ENCODE measurements at places on chromosomes 4 and X.

DNA sequence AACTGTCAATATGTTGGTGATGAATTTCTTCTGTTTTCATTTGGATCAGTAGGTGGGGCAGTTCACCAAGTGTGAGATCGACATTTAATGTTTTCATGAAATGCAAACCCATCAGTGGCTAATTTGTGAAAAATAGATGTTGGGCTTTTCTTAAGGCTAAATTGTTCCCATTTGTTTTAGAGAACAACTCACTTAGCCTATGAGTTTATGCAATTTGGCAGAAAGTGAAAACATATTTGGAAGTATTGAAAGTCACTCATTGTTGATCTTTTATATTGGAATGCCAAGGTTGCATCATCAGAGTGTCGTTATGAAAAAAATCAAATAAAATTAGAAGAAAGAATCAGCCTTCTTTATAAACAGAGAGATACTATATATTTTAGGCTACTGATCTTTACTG lies 132.4 kb downstream of the RPA4 start:
- peaks cover 3% of the 10 kb centered on the region for H3K4me1 ChIP-seq
- no peak for DNase-seq
- H3K27me3 ChIP-seq = no peaks in the 10 kb centered on the region
- H3K27ac ChIP-seq = no peak overlapping the region

GRCh38 chr4:139666735-139667281 lies 1.2 kb downstream of the MGST2 start:
- H3K4me3 ChIP-seq = peak overlapping the region; percentile 96
- peaks cover 2% of the 10 kb centered on the region for H3K36me3 ChIP-seq
- no peaks in the 10 kb centered on the region for H3K27me3 ChIP-seq
- H3K27ac ChIP-seq = peak overlapping the region; percentile 86
- peaks cover 18% of the 10 kb centered on the region for H3K4me1 ChIP-seq

- DNase-seq = no peak
- H3K4me3 ChIP-seq = no peak overlapping the region
- peaks cover 6% of the 10 kb centered on the region for H3K27me3 ChIP-seq
- H3K4me1 ChIP-seq = no peaks in the 10 kb centered on the region
- H3K27ac ChIP-seq = no peak overlapping the region
These were observed 139.3 kb downstream of the BMPR1B start for GRCh38 chr4:94897023-94897422.

DNA sequence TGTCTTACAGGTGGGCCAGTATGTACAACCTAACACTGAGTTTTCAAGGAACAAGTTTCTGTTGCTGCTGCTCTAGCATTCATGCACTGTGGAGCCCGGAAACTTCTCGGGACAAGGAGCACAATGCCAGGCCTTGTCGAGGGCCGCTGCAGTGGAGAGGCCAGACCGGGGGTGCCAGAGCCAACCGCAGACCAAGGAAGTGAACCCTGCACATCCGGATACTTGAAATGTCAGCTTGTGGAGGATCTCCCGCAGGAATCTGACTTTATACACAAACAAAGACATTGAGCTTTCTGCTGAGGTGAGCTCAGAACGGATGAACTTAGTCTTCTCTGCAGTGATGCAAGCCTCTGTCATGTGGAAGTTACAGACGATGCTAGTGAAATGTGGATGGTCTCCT lies 99.5 kb downstream of the ZNF827 start:
- H3K27me3 ChIP-seq = no peaks in the 10 kb centered on the region
- no peak overlapping the region for H3K27ac ChIP-seq
- no peak overlapping the region for H3K4me3 ChIP-seq
- H3K4me1 ChIP-seq = peaks cover 13% of the 10 kb centered on the region
- peaks cover 10% of the 10 kb centered on the region for H3K36me3 ChIP-seq

- H3K4me1 ChIP-seq = peaks cover 12% of the 10 kb centered on the region
- H3K4me3 ChIP-seq = no peak overlapping the region
- H3K36me3 ChIP-seq = peaks cover 2% of the 10 kb centered on the region
- H3K27me3 ChIP-seq = no peaks in the 10 kb centered on the region
- DNase-seq = no peak
These were observed 11.4 kb upstream of the TAPT1 start for GRCh38 chr4:16237715-16238114.

DNA sequence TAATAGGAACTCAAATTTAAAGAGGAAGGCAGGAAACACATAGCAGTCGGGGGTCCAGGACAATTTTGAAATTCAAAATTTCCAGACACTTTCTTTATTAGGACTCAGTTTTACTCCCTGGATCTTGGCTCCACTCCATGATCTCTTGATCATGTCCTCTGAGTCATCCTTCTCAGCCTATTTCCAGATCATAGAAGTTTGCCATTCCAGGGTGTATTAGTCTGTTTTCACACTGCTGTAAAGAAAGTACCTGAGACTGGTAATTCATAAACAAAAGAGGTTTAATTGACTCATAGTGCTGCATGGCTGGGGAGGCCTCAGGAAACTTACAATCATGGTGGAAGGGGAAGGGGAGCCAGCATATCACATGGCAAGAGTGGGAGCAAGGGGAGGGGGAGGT lies 564.7 kb upstream of the ACTRT1 start:
- no peaks in the 10 kb centered on the region for H3K27me3 ChIP-seq
- no peak overlapping the region for H3K4me3 ChIP-seq
- no peaks in the 10 kb centered on the region for H3K4me1 ChIP-seq
- H3K36me3 ChIP-seq = no peaks in the 10 kb centered on the region
- no peak for DNase-seq

DNA sequence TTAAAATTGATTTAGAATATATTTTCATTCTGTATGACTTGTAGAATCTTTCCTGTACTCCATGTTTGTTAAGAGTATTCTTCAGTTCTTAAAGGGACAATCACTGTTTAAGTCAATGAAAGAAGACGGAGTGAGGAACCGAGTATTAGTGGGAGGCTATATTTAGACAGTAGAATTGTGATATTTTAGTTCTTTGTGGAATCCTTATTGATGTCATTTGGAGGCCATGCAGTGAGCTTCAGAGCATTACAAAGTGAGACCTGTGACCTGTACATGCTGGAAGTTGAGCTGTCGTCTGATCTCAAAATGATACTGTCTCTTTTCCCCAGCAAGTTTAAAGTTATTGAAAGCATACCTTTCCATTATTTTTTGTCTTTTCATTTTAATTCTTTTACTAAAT lies 394.7 kb downstream of the GALNTL6 start:
- H3K4me1 ChIP-seq = no peaks in the 10 kb centered on the region
- no peaks in the 10 kb centered on the region for H3K36me3 ChIP-seq
- no peak overlapping the region for H3K27ac ChIP-seq
- DNase-seq = no peak

- no peaks in the 10 kb centered on the region for H3K27me3 ChIP-seq
- no peak for DNase-seq
- no peak overlapping the region for H3K27ac ChIP-seq
- H3K4me3 ChIP-seq = no peak overlapping the region
These were observed 167.5 kb downstream of the DCTD start for GRCh38 chr4:182749667-182750167.

GRCh38 chrX:74680391-74680790 lies 66.0 kb upstream of the RLIM start:
- H3K4me1 ChIP-seq = no peaks in the 10 kb centered on the region
- H3K4me3 ChIP-seq = no peak overlapping the region
- DNase-seq = no peak
- H3K27me3 ChIP-seq = no peaks in the 10 kb centered on the region
- H3K36me3 ChIP-seq = no peaks in the 10 kb centered on the region
- no peak overlapping the region for H3K27ac ChIP-seq

GRCh38 chr4:177033632-177034031 lies 240.9 kb upstream of the VEGFC start:
- H3K27me3 ChIP-seq = peaks cover 5% of the 10 kb centered on the region
- H3K4me1 ChIP-seq = no peaks in the 10 kb centered on the region
- DNase-seq = no peak
- H3K27ac ChIP-seq = no peak overlapping the region
- no peaks in the 10 kb centered on the region for H3K36me3 ChIP-seq

- no peak for DNase-seq
- H3K36me3 ChIP-seq = no peaks in the 10 kb centered on the region
- no peak overlapping the region for H3K4me3 ChIP-seq
- no peaks in the 10 kb centered on the region for H3K27me3 ChIP-seq
- H3K27ac ChIP-seq = no peak overlapping the region
- no peaks in the 10 kb centered on the region for H3K4me1 ChIP-seq
These were observed 10.7 kb downstream of the PPARGC1A start for GRCh38 chr4:23878912-23879732.

DNA sequence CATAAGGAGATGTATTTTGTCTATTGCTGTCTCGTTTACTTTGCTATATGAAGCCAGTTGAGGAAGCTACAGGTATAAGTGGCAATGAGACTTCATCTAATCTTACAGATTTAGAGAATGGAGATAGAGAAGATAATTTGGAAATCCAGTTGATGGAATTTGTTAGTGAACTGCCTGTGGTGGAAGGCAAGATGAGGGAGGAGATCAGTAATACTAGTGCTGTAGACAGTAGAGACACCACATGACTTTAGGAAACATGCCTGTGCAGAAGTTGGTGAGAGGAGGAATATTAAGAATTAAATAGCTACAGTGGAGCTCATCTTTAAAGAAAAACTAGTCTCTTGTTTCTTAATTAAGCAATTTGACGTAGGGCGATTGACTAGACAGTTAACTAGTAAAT lies 51.3 kb downstream of the RBPJ start:
- no peaks in the 10 kb centered on the region for H3K27me3 ChIP-seq
- H3K27ac ChIP-seq = no peak overlapping the region
- peaks cover 37% of the 10 kb centered on the region for H3K4me1 ChIP-seq

DNA sequence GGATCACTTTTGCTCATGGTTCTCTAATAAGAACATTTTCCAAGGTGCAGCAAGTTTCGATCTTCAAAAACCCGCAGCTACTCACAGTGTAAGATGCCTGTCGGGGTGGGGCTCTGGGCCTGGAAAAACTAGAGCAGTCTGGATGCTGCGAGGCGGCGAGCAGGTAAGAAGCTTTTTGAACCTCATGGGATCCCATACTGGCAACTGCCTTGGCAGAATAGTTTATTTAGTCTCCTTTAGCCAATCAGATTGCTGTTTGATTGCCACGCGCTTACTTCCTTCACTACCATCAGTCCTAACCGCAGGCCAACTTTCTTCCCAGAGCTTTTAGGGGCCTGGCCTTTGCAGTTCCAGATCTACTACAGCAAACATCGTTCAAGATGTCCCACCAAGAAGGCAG lies 61.3 kb upstream of the MAGEB10 start:
- H3K36me3 ChIP-seq = no peaks in the 10 kb centered on the region
- H3K4me3 ChIP-seq = no peak overlapping the region
- no peaks in the 10 kb centered on the region for H3K4me1 ChIP-seq
- DNase-seq = no peak
- H3K27ac ChIP-seq = no peak overlapping the region
- no peaks in the 10 kb centered on the region for H3K27me3 ChIP-seq

GRCh38 chr4:123449362-123449761 lies 52.8 kb downstream of the SPRY1 start:
- no peak overlapping the region for H3K27ac ChIP-seq
- peaks cover 4% of the 10 kb centered on the region for H3K27me3 ChIP-seq
- H3K36me3 ChIP-seq = peaks cover 2% of the 10 kb centered on the region
- no peak for DNase-seq

DNA sequence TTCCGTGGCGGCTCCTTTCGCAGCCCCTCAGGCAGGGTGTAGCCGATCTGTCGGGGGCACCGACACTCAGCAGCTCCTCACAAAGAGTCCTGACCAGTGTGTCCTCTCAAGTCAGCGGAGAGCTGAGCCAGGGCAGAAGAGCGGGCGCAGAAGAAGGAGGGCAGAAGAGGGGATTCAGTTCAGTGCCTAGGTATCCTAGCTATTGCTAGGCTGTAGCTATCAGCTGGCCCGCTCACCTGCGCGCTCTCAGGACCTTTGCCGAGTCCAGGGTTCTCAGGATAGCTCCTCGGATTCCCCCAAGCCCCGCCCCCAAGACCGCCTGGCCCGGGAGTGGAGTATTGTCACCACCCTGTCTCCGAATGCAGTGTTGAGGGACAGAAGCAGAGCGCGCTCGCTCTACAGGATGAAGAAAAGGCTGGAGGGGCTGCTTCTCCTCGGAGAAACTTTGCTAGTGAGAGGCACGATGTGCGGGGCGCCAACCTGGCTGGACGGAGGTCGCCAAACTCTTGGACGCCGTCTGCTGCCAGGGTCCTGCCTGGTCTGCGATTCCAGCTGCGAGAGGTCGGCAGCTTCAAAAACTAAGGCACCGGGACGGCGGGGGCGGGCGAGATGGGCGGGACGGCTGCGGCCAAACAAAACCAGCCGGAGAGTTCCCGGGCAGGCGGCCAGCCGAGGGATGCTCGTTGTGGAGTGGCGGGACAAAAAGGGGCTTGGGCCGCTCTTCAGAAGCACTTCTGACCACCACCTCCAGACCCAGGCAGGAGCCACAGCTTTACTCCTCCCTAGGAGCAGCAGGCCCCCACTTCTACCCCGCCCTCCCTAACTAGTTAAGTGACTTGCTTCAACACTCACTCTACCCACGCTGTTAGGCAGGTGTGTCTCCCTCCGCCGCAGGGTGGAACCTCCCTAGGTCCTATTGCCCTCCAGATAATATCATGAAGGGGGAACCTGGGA lies at the start of gene XKRX:
Gene XKRX, minus strand, starts transcription at position 258 of the 954 bp plus-strand sequence. CDS start 613 bp downstream, outside the sequence.
- H3K4me3 ChIP-seq = peak within 1 kb of the TSS; percentile 87
- H3K27ac ChIP-seq = no peak within 1 kb of the TSS
- no peaks in the 10 kb centered on the region for H3K27me3 ChIP-seq
- H3K4me1 ChIP-seq = peaks cover 10% of the 10 kb centered on the region
- no peak for DNase-seq

Data from T-helper 17 cell (primary cell).